ENCODE measurements at places on chromosomes 2 and 18. TPM values are rescaled to one million over a fixed set of nuclear protein-coding genes. Genes with fewer than 3 reads are reported as not detected.

STON1 gene
- total RNA-seq = 1.3 TPM

B4GALT6 gene
- total RNA-seq = not detected

COLEC12 gene
- not detected for total RNA-seq

PTGR3 gene
- 14.3 TPM for total RNA-seq

LHCGR gene
- not detected for total RNA-seq

SLC19A3 gene
- not detected for total RNA-seq

CETN1 gene
- not detected for total RNA-seq

NMUR1 gene
- total RNA-seq = 0.14 TPM

- no peak for DNase-seq
These were observed 64.3 kb upstream of the HPCAL1 start for GRCh38 chr2:10238396-10238795.

DNA sequence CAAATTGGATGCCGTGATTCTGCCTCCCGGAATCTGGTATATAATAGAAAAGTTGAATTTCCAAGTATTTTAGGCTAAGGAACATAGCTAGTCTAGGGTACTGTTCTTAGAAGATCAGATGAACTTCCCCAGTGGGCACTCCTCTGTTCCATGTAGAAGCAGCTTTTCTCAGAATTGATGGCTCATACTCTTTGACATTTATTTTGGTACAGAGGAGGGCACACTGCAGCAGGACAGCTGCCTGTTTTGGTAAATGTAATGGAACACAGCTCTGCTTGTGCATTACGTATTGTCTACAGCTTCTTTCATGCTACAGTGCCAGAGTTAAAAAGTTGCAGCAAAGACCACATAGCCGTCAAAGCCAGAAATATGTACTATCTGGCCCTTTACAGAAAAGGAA, 10.8 kb downstream of the YPEL5 start:
- DNase-seq = no peak

GRCh38 chr2:235551965-235552364, 58.1 kb downstream of the AGAP1 start:
- no peak for DNase-seq

- DNase-seq = no peak
These were observed 49.0 kb upstream of the TFCP2L1 start for GRCh38 chr2:121333834-121334558.

DNA sequence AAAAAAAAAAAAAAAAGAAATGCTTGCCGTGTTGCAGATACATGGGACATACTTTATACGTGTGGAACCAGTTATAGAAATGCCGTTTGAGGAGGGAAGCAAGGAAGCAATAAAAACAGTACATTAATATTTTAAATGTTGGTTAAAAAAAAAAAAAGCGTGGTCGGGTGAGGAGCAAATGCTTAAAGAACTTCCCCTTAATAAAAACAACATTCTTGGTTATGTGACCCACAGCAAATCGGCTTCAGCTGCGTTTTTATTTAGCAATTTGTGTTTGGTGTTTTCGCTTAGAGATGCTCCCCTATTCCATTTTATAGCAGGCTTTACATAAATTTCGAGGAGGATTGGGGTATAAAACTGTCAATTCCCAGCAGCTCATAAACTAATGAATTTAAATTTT, 223.6 kb downstream of the LRRTM1 start:
- DNase-seq = no peak

GRCh38 chr18:5302606-5303005, 7.1 kb upstream of the ZBTB14 start:
- DNase-seq = no peak

GRCh38 chr18:38923126-38923525, 1357.5 kb upstream of the CELF4 start:
- DNase-seq = no peak

DNA sequence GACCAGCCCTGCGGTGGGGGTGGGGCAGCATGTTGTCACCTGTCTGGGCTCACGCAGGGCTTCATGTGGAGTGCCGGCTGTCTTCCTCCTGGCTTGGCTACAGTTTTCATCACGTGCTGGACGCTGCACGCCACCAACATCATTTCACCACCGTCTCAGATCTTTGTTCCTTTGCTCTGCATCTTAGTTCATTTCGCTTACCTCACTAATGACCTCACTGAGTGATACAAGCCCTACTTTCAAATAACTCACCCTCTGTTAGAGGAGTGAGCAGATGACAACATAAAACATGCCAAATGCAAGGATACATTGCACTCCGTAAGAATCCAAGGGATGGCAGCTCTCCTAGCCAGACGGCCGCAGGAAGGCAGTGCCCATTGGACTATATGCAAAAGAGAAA, 527.5 kb downstream of the GALR1 start:
- no peak for DNase-seq

GRCh38 chr2:86015006-86015405, 90.7 kb downstream of the POLR1A start:
- DNase-seq = no peak

- no peak for DNase-seq
These were observed 24.3 kb downstream of the INPP5D start for GRCh38 chr2:233084488-233084887.

DNA sequence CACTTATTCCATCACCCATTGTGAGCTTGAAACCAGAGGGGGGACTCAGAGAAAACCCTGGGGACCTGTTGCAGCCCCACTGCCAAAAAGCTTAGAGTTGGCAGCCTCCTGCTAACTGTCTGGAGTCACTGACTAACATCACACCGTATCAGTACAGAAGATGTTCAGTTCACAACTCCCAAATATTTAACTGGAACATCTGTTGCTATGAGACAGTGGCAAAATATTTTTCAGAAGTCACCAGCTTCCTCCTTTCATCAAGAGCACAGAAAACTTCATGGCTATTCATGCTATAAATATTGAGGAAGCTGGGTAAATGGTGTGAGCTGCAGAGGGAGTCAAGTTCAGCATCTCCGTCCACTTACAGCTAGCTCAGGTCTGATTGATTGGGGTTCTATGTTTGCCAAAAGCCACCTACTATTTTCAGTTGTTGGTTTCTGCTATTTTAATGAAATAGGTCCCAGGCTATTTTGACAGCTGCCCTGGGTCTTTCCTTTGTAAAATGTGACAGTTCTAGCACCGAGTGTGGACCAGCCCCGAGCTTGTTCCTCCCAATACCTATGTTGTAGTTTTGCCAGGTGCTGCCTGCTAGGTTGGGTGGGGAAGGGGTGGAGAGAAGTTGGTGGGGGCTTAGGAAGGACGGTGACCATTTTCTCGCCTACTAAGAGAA, 9.8 kb downstream of the TUBB6 start:
- DNase-seq = no peak

GRCh38 chr2:217371781-217372213, 511.9 kb upstream of the TNP1 start:
- DNase-seq = no peak

DNA sequence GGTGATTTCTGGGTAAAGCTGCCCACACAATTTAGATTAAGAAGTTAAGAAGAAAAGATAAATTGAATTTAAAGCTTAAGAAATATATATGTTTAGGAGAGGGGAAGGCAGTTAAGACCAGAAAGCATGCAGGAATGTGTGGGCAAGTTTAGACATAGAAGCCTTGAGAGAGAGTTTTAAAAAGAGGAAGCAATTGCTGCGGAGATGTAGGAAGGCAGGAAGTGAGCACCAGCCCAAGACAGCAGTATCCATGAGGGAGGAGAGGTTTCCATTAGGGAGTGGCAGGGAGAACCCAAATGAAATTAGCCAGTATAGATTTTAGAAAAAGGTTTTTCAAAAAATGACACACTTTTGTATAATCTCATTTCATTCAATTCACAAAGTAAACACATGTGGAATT, 24.3 kb downstream of the DSC2 start:
- DNase-seq = no peak
